Urinary bladder (tissue), 4 donors: ENCODE measurements at places on chromosomes 2 and 18. TPM values are rescaled to one million over a fixed set of nuclear protein-coding genes. Genes with fewer than 3 reads are reported as not detected.

The ABHD3 gene
- 14.2 TPM for polyA plus RNA-seq

DNA sequence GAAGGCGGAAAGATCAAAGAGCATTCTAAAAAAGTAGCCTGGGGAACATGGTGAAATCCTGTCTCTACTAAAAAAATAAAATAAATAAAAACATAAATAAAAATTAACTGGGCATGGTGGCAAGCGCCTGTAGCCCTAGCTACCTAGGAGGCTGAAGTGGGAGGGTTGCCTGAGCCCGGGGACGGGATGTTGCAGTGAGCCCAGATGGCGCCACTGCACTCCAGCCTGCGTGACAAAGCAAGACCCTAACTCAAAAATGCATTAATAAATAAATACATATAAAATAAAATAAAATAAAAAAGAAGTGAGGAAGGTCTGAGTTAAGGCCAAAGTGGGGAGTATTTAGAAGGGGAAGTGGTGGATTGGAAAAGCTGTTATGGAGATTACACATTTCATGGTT, 1.3 kb upstream of the PSMD14 start:
- DNase-seq: no peak

The UPP2 gene
- polyA plus RNA-seq: not detected

The CHST9 gene
- polyA plus RNA-seq: 0.38 TPM

GRCh38 chr18:76264198-76264875, 230.7 kb downstream of the ZNF516 start:
- no peak for DNase-seq

- DNase-seq: no peak
These were observed 170.5 kb upstream of the NETO1 start for GRCh38 chr18:73038336-73038735.

- no peak for DNase-seq
These were observed 808.0 kb upstream of the SOX11 start for GRCh38 chr2:4884117-4884571.

GRCh38 chr2:228629251-228629650, 447.8 kb upstream of the SPHKAP start:
- DNase-seq: no peak

DNA sequence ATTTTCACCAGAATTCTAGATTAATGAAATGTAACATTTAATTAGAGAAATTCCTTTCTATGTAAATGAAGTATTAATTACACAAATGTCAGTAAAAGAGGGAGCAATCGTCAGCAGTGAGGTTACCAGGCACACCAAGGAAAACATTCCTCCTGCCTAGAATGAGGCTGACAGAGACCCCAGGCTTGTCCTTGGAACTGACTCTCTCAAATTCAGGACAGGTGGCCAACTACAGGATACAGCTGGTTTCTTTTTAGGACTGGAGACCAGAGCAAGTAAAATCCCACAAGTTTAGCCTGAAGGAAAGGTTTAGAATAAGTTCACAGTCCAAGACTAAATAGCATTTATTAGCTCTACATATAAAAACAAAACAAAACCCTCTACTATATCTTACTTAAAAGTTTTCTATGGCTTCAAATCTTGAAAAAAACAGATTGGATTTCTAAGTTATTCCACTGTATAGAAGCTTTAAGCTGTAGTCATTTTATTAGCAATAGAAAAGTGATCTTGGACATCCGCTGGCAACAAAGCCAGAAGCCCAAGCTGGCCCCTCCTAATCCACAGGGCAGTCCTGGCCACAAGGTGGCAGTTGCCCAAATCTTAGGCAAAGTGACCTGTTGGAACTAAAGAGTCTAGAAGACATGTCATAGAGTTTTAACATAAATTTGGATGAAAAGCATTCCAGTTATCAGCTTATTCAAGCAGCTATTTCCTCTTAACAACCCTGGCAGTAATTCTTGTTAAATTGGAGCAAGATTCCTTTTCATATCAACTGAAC, 81.0 kb downstream of the SP3 start:
- DNase-seq: no peak

The ADRA2B gene
- polyA plus RNA-seq: 1.2 TPM

DNA sequence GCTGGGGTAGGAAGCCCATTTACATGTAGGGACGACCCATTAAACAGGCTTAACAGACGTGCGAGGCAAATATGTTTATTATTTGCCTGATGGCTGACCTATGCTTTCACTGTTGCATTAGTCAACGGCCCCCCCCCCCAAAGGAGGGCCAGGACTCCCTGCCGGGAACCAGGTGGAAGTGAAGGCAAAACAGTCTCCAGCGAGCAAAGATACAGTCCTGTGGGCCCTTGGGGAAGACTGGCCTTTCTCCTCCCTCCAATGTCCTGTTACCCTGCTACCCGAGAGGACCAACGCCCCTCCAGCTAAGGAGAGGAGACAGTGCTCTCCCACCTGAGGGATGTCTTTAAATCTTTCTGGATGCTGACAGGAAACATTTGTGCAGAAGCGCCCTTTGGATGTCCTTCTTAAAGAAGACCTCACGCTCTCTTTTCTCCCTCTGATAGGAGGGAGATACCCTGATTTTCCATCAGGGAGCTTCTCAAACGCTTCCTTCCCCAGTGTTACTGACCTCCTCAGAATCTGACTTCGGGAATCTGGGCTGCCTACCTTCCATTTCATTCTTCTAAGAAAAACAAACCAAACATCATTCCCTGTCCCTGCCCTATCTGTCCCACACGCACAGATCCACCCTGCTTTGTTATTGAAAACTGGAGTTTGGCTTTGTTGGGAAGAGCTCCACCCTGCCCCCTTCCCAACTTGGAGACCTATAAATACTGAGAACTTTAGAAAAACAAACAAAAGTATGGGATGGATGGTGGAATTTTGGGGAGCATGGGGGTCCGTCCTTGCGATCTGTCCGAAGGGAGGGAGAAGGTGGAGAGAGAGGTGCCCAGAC, 135.9 kb upstream of the SIX3 start:
- no peak for DNase-seq
